Endothelial cell of umbilical vein (primary cell): ENCODE measurements at places on chromosomes 3 and 15. TPM values are rescaled to one million over a fixed set of nuclear protein-coding genes. Genes with fewer than 3 reads are reported as not detected.

GRCh38 chr3:140023616-140024530, 88.9 kb downstream of the CLSTN2 start:
- DNase-seq = no peak

- DNase-seq = peak; percentile 94
These were observed 6.9 kb downstream of the PLXND1 start for GRCh38 chr3:129599607-129600006.

DNA sequence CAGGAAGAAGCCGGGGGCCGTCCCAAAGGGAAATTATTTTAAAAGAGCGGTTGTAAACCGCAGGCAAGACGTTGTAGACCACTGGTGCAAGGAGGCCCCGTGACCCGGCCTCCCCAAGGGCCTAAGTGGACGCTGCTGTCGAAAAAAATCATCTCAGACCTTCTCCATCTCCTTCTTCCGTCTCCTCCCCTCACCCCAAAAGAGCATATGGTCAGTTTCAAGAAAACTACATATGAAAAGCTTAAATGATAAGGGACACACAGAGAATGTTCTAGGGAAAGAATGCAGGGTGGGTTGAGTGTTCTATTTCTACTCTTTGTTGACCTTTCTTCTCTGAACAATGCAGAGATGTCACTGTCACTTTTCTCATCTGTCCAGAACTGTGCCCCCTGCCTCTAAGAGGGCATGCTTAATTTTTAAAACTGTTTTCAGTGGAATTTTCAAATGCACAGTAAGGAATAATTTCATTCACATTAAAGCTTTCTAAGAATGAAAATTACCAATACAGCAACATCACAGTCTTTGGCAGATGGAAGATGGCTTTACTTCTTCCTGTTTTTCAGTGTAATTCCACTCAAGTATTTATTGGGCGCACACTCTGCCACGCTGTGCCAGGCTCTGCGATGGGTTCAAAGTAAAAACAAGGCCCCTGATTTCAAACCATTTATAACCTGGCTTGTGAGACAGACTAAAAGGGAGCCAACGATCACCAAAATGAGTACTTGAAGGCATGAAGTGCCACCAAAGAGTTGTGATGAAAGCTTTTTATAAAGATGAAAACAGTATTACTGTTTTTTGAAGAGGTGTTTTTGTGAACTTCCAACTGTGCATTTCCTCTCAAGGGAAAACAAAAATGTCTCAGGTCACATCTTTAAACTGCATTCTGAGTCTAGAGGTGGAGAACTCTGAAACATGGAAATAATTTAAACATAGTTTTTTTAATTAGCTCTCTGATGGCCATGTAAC, 891 bp upstream of the TOP2B start:
- no peak for DNase-seq

GRCh38 chr15:80026310-80026709, 33.2 kb upstream of the ZFAND6 start:
- DNase-seq = no peak

DNA sequence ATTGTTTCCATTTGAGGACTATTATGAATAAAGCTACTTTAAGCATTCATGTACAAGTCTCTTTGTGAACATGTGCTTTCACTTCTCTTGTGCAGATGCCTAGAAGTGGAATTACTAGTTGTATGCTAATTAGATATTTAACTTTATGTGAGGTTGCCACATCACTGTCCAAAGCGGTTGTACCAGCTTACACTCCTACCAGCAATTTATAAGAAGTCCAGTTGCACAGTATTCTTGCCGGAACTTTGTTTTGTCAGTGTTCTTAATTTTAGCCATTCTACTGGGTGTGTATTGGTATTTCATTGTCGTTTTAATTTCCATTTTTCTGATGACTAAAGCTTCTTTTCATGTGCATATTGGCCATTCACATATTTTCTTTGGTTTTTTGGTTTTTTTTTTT, 29.1 kb downstream of the SEMA3G start:
- no peak for DNase-seq

The SH3BP5 gene
- total RNA-seq = 64.8 and 76.3 TPM in 2 replicates

The IL17RE gene
- 1.2 and 1.5 TPM in 2 replicates for total RNA-seq

The EPM2AIP1 gene
- total RNA-seq = 13.9 and 15.1 TPM in 2 replicates

DNA sequence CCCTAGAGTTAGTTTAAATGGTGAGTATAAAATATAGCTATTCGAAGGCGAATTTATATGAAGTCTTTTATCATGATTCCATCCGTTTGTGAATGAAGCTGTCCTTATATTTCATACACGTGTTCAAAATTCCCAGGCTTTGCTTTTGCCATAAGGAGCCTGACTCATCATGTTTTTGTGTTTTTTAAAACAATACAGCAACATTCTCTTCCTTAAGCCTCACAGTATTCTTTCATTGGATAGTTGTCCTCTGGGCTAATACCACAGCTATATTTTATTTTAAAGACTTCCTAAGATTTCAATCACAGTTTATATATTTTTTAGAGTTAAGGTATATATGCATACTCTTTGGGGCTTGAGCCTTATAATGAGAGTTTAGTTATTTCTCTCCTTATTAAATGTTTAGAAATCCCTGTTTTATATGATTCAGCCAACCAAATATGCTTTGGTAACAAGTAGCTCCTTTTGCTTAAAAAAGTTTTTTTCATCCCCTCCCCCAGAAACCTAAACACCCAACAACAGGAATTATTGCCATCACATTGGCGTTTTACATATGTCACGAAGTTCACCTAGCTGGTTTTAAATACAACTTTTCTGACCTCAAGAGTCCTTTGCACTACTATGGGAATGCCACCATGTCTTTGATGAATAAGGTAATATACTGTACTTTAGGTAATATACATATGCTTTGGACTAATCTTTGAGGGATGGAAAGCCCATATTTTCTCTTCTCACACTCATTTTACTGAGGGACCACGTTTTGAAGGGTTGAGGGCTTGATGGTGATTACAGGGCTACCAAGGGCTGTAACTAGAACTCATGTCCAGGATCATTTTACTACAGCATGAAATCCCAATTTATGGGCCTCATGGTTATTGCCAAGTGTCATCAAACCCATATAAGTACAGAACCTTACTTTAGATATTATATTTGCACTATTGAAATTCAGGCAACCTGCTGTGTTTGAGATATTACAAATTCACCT, 28.5 kb downstream of the ST3GAL6 start:
- peak; percentile 82 for DNase-seq

DNA sequence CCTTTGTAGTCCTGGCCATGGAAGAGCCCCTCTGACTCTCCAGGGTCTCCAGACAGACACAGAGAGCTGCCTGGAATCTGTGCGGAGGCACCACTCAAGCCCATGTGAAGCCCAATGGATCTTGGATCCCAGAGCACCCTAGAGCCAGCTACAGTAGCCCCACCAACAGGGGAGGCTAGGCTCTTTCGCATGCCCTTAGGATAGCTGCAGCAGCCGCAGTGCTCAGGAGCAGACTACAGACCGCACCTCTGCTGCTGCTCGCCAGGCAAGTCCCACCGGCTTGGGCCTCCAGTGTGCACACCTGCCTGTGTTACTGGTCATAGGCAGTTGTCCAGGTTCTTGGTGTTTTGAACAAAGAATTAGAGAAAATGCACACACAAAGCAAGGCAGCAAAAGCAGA, 131.6 kb downstream of the SPATA16 start:
- DNase-seq = no peak

The ABHD5 gene
- total RNA-seq = 17.1 and 21.2 TPM in 2 replicates

GRCh38 chr15:39358441-39359041, 222.3 kb upstream of the THBS1 start:
- peak; percentile 97 for DNase-seq

The CDC25A gene
- 18.4 and 19.0 TPM in 2 replicates for total RNA-seq

- no peak for DNase-seq
These were observed 27.0 kb upstream of the CHMP2B start for GRCh38 chr3:87200060-87200647.

DNA sequence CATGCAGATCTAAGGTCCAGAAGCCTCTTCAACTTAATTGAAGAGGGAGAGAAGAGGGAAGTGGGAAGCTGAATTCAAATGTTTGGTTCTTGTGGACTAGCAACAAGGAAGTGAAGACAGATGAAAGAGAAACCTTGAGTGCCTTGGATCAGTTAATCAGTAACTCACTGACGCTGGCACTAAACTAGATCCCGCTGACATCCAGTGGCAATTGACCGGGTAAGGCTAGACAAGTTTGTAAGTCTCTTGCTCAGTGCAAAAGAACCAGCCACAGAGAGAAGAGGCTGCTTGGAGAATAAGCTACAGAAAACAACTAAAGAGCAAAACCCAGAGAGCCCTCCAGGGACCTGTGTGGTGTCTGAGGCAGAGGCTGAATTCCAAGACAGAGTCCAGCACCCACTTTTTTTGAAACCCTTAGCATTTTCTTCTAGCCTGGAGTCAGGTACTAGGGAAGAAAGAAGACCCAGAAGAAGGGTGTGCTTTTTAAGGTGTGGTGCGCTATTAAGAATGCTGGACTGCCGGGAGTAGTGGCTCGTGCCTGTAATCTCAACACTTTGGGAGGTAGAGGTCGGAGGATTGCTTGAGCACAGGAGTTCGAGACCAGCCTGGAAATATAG, 6.9 kb downstream of the PLCH1 start:
- DNase-seq = no peak

The PROS1 gene
- total RNA-seq = 5.2 and 6.0 TPM in 2 replicates

DNA sequence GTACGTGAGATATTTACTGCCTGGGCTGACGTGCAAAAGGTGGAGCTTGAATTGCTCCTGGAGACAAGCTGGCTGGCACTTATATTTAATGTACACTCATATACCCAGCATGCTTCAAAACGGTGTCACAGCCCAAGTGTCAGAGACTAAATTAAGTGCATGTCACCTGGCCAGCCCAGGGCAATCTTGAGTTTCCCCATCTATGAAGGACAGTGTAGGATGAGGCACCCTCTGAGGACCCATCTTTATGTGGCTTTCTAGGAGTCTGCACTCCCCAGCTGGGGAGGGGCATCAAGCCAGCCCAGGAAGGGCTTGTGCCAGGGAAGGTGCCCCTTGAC, 5.3 kb downstream of the LRRC15 start:
- DNase-seq = no peak

GRCh38 chr15:80710635-80711554, 15.8 kb downstream of the ABHD17C start:
- no peak for DNase-seq

The PLEKHO2 gene
- 20.7 and 24.9 TPM in 2 replicates for total RNA-seq

DNA sequence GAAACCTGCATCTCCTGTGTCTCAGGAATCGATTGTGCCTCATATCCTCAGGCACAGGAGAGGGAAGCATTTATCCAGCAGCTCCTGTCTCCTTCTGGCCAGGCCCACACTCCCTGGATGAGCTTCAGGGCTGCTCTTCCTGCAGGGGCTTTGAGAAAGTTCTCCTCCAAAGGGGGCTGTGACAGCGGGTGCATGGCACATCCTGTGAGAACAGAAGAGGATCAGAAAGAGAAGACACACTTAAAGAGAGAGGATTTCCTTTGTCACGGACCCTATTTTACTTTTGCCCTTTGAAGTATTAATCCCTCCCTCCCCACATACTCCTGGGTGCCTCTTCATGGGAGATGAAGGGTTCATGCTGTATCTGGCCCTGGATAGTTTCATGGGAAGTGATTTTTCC, 46.0 kb downstream of the MFSD1 start:
- no peak for DNase-seq

GRCh38 chr15:70604666-70605315, 158.6 kb downstream of the UACA start:
- peak; percentile 56 for DNase-seq

GRCh38 chr3:72160351-72160750, 375.4 kb upstream of the PROK2 start:
- DNase-seq = no peak
